ENCODE measurements at places on chromosomes 2 and 18. TPM values are rescaled to one million over a fixed set of nuclear protein-coding genes. Genes with fewer than 3 reads are reported as not detected.

GRCh38 chr2:47006374-47007222, 91.0 kb upstream of the MCFD2 start:
- DNase-seq = no peak

- peak; percentile 57 for DNase-seq
Measured at GRCh38 chr2:101311696-101312017, 3.2 kb upstream of the RNF149 start.

The QPCT gene
- 1.2 TPM for total RNA-seq

The FARP2 gene
- total RNA-seq = 26.8 TPM

GRCh38 chr2:178498137-178498536, 17.9 kb downstream of the PLEKHA3 start:
- no peak for DNase-seq

The IL1F10 gene
- not detected for total RNA-seq

The TANC1 gene
- total RNA-seq = 53.0 TPM

DNA sequence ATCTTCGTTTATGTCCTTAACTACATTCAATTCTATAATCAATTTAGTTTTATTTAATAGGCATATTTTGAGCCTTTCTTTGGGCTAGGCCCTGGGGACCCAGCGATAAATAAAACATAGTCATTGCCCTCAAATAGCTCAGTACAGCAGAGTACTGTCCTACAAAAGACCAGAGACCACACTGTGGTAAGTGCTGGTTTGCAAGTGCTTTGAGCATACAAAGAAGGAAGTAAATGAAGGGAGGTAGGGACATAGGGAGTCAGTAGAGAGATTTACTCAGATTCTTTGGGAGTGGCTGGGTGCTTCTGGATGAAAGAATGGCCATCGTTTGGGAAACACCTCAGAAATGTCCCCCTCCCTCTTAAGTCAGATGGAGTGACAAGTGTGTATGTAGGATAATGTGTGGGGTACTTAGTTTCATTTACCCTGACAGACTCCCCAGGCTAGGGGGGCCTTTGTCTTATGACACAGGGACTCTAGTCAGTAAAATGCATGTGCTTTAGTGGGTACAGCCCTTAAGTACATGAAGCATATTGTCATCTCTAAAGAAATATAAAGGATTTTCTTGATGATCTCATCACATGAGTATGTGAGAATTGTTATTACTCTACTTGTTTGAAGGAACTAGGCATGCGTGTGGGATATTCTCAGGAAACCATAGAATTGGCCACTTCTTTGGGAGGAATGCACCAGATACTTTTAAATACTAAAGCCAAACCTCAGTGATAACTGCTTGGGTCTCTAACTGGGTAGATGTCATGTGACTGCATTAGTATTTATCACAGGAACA, 35.1 kb downstream of the MAPRE2 start:
- DNase-seq = no peak

GRCh38 chr18:51009072-51009471, 20.9 kb upstream of the SMAD4 start:
- DNase-seq = no peak

DNA sequence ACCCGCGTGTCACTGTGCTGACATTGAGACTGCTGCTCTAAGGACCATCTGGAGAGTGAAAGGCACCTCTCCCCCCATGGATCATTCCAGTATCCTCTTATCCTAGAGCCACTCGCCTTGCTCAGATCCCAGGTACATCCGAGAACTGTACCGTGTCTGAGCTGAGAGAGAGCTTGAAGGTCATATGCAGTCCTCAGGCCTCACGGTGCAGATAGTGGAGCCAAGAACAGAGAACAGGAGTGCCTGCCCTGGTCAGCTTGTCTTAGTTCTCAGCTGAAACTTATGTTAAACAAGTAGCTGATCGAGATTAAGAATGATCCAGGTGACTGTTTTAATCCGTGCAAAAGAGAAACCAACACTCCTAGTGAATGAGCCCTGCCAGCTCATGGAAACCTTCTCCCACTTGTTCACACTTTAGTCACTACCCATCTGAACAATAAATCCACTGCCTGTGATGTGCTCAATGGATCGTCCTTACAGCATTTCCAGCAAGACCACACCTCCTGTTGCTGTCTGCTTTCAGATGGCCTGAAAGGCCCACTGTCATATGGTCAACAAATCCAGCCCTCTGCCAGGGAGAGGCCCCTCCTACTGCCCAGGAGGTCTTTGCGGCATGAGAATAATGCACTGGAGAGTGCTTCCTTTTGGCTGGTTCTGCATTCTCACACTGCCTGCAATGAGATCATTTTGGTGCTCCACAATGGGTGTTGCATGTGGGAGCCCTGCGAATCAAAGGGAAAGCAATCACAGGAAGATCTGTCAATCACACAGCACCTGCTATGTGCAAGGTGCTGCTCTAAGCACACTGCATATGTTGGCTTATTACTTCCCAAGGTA, 43.7 kb upstream of the APCDD1 start:
- DNase-seq = peak; percentile 90

DNA sequence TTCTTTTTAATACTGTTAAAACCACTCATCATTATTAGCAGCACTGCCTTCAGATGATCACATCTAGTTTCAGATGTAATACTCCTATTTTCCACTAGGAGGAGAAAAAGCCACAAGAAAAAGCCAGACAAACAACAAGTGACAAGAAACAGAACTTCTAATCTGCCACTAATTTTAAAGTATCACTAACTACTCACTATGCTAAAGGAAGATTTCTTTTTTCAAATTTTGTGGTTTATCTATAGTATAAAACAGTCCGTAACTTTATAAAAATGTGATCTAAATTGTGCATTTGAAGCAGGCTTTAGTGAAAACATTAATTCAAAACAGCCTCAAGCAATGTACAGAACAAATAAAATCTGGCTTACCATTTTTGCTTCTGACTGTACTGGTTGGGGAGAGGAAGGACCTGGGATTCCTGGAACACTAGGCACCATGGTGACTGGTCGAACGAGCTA, 56.8 kb downstream of the ATF2 start:
- no peak for DNase-seq

DNA sequence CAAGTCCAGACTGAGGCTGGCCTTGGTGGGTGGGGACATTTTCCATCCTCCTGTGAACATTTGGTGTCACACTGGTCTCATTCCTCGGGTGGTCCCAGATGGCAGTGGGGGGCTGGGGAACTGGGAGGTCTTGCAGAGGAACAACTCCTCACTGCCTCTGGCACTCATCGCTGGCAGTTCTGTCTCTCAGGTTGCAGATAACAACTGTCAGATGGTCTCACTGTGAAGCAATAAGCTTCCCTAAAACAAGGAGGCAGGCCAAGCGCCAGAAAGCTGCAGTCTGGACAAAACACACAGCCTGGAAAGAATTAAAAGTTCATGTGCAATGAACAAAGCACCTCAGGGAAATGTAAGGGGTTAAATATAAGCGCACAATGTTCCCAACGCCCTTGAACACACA, 78.1 kb downstream of the IRS1 start:
- peak; percentile 93 for DNase-seq

- no peak for DNase-seq
Measured at GRCh38 chr2:54456612-54457322, 640 bp downstream of the SPTBN1 start.

The PTPRN gene
- total RNA-seq = 2.1 TPM

The IL36G gene
- total RNA-seq = not detected

GRCh38 chr2:188051706-188052105, 240.0 kb upstream of the GULP1 start:
- DNase-seq = no peak

DNA sequence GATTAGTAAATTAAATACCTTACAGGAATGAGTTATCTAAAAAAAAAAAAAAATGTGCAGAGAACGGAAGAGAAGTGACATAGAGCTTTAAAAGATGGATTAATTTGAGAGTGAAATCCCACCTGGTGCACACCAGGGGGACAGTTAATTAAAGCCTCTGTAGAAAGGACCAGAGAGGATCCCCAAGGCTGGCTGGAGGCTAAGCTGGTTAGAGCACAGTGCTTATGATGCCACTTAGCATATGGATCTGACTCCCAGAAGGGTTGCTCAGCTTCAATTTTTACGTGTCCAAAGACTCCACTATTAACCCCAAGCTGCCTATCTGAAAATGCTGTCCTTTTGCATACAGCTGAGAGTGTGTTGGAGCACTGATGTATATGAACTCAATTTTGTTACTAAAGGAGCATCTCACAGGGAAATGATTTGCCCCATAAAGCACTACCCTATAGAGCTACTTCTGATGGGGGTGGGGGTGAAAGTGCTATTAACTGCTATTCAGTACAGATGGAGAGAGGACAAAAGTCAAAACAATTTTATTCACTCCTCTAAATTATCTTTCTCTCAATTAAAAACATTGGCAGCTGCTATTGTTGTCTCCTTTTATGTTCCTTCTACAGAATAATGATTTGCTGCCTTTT, 15.2 kb upstream of the SLC8A1 start:
- DNase-seq = no peak

DNA sequence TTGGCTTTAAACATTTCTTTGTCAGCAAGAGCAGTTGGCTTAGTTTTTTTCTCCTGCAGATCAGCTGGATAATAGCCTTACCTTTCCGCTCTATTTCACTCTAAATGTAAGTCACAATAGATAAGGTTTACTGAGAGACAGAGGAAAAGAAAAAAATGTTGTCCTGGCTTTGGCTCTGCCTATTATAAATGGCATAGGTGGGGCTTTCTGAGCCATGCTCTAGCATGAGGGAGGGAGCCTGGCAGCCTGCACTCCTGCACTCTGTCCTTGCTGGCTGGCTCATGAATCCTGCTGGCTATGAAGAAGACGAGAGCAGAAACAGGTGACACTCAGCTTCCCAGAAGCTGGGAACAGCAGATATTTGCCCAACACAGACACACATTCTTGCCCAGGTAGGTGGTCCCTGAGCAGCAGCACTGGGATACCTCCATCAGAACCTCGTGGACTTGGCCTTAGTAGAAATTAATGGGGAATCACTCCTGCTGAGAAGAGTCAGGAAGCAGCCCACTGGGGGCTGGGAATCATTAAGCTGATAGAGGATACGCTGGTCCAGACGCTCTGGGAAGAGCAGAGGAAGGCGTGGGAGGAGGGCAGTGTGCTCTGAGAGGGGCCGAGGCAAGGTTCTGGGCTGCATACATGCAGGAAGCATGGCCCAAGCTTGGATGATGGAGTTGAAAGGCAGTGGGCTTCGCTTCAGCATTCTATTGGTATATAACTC, 514.4 kb upstream of the HS6ST1 start:
- DNase-seq = peak; percentile 87

DNA sequence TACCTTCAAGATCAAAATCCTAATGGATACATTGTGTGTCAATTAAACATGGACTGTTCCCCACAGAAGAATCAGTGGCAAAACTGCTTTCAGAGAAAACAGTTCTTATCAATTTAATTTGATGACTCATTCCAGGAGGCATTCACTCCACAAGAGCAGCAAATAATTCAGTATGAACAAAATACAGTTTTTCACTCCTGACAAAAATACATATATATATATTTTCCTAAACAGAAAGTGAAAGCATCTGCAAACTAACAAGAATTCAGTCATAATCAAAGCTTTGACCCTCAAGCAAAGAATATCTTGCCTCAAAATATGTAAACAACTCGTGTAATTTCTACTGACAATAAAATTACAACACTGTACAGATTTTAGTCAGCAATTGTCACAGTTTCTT, 685.1 kb upstream of the SLC8A1 start:
- DNase-seq = no peak

The SP140 gene
- 2.5 TPM for total RNA-seq

DNA sequence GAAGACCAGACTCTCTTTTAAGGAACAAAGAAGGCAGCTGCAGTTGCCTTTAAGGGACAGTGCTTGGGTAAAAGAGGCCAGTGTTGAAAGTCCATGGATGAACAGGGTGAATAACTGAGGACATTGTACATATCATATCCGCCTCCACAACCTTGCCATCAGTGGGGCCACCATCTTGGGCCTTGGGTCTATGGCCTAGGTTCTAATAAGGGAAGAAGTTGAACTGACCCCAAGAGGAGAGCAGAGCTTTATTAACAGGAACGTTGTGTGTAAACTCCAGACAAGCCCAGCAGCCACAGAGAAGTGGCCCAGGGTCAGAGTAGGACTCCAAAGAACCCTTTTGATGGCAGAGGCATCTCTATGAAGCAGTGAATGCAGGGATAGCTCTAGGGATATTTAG, 332.8 kb downstream of the CYP26B1 start:
- DNase-seq = no peak

- no peak for DNase-seq
Measured at GRCh38 chr18:12256951-12257350, 2.8 kb downstream of the CIDEA start.

DNA sequence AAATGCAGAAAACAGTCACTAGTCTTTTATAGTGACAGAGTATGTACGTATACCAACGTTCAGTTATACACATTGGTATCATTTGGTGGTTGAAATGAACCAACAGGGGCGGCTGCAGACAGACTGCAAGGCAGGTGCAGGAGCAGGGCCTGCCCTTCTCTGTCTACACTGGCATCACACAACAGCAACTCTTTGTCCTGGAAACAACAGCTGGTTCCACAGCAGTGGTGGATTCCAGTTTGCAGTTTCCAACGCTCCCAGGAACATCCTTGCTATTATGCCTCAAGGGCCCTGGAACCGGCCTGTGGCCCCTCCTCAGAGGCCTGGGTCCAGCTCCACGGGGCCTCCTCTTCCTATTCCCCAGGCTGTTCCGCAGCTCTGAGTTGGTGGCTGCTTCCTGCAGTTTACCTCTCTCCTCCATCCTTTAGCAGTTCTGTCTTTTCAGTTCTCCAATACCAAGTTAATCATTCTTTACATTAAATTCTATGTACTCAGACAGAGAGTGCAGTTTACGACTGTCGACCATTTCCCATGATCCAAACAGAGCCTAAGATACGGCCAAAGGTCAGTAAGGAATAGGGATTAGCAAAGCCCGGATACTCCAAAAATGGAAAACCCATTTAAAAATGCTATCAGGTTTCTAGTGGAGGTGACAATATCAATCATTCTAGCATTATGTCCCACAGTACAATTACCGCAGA, 87.8 kb downstream of the NOL10 start:
- DNase-seq = no peak

DNA sequence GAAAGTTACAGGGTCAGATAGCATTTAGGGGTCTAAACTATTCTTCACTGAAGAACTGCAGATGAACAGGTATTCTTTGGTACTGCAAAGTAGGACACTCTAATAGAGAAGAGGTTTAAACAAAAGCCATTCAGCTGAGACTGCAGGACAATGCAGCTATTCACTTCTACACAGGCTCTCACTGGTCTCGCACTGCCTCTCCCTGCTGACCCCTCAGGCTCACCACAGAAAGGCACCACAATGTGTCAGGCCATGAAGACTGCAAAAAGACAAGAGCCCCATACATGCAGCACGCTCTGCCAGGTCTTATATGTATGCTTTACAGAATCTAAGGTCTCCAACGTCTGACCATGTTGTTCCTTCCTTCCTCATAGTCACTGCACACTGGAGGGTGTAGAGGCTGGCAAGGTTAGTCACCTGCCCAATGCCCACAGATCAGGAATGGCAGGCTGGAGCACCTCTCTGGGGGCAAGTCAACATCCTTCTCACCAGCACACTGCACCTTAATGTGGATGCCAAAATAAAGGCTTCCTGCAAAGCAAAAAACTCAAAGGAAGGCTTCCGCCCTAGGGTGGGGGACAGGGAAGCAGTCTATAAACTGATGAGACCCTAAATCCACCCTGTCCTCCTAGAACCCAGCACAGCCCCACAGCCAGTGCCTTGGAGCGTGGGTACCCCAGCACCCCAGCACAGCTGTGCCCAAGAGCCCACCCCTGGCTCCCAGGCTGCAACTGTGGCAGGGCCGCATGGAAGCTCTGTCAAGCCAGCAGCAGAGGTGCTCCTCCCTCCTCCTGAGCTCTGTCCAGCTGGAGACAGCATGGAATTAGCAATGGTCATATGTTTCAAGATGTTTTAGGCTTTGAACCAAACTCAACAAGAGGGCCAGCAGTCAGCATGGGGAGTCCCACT, 10.7 kb upstream of the RNU4ATAC start:
- no peak for DNase-seq

Measured in esophagus muscularis mucosa (tissue), 4 donors.